ENCODE measurements at places on chromosomes 5 and 9.

DNA sequence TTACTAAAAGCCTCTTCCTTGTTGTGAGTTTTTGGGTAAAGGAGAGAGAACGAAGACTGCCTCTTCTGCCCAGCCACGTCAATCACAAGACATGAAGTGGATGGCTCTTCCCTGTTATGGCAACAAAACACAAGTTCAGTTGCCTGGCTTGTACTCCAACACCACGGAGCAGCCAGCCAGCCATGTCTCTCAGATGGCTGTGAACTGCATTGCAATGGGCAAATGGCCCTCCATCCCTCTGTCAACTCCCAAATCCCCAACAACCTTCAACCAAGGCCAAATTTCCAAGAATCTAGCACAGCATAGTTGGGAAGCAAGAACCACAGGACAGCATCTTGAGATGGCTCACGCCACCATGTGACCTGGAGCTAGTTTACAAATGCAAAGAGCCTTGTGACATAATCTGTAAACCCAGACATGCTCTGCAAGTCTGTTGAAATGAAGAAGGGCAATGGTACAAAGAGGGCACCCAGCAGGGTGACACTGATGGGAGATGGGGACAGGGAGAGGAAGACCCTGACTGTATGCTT is 53.9 kb downstream of the ZNF366 start:
- DNase-seq: no peak

DNA sequence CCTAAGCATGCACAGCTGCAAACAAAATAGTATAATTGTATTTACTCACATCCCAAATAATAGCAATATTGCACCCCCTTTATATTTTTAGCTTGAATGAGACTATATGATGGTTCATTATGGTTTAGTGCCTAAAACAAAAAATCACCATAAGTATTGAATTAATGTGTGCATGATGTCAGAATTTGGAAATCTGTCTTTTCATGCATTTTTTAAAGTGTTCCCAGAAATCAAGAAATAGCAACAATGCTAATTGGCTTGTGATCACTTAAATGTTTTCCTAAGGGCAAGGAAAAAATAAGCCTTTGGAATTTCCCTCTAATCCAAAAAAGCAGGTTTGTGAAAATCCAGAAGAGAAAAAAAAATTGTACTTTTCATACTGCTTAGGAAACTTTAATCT is 50.9 kb upstream of the ITGA2 start:
- no peak for DNase-seq

- no peak for DNase-seq
Measured at GRCh38 chr5:114419959-114420358, 58.1 kb downstream of the KCNN2 start.

DNA sequence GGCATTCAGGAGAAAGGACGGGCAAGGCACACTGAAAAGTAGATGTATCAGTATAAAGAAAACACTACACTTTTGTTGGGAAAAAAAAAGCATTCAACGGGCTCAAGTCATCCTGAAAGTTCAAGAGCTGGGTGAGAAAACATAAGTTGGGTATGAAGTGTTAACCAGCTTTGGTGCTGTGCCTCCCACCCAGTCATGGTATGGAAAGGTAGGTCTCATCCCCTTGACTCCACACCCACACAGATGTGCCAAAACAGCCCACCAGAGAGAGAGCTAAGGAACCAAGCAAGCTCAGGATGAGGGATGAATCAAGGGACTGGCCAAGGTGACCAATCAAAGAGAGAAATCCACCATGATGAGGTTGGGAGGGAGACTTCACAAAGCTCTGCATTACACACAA is 54.7 kb downstream of the ESM1 start:
- no peak for DNase-seq

- DNase-seq: no peak
Measured at GRCh38 chr5:61254969-61255555, 77.0 kb upstream of the ZSWIM6 start.

- no peak for DNase-seq
Measured at GRCh38 chr9:81391457-81391825, 297.9 kb downstream of the TLE1 start.

DNA sequence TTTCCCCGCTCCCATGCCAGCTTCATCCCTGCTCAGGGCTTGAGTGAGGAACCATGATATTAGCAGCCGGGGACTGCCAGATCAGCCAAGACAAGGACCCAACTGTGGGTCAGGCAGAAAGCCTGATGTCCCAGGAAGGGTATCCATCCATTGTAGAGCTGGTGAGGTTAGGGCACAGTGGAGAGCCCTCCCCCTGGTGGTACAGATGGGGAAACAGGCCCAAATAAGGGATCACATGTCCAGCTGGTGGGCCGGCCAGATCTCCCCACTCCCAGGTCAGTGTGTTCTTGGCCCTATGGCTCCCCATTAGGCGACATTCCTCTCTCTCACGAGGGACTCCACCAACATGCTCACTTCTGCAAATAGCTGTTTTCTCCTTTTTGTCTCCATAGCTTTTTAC is 9.0 kb downstream of the CDX1 start:
- DNase-seq: no peak

GRCh38 chr9:121527371-121527770 is 27.7 kb upstream of the GGTA1 start:
- no peak for DNase-seq

DNA sequence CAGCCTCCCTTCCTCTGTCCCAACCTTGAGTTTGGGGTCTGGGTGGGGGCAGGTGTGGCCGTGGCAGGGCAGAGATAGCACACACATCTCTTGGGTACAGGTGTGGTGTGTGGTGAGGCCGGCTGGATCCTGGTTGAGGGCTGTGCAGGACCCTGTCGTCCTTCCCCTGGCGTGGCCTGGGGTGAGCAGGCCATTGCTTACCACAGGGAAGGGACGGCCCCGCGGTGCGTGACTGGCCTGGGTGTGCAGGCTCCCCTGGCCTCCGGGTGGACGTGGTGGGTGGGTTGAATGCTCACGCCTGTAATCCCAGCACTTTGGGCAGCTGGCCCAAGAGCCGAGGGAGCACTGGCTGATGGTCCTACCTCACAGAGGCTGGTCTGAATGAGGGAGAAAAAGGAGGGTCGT is 1.2 kb downstream of the ARRDC1 start:
- DNase-seq: no peak

DNA sequence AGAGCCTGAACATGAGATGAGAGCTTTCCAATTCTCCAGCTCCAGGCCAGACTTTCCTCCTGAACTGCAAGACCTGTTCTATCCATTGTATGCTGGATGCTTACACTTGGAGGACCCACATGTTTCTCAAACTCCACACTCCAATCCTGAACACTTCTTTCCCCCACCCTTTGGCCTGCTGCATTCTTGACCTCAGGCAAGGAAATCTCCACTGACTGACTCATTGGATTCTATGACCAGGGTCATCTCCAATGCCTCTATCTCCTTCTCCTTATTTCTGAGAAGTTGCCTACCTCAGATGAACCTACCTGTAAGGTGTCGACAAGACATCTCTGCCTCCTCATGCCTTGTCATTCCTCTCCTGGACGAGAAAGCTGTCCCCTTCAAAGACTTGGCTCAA is 153.6 kb downstream of the CRB2 start:
- no peak for DNase-seq

DNA sequence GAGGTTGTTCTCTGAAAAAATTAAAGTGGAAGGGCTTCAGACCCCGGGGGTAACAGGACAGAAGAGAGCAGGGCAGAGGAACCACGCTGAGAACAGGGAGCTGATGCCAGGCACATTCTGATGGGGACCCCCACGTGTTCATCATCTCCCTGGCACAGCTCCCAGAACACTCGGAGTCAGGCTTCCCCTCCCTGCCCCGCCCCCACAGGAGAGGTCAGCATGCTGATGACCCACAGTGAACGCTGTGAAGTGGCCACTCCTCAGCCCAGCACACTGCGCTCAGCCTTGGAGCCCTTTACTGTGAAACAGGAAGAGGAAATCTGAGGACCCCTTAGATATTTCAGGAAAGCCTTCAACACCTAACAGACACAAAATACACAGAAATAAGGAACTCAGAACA is 16.4 kb downstream of the RETREG1 start:
- no peak for DNase-seq

GRCh38 chr5:172447646-172448365 is 6.5 kb downstream of the SH3PXD2B start:
- DNase-seq: no peak

- no peak for DNase-seq
Measured at GRCh38 chr5:14967166-14967565, 95.6 kb upstream of the ANKH start.

DNA sequence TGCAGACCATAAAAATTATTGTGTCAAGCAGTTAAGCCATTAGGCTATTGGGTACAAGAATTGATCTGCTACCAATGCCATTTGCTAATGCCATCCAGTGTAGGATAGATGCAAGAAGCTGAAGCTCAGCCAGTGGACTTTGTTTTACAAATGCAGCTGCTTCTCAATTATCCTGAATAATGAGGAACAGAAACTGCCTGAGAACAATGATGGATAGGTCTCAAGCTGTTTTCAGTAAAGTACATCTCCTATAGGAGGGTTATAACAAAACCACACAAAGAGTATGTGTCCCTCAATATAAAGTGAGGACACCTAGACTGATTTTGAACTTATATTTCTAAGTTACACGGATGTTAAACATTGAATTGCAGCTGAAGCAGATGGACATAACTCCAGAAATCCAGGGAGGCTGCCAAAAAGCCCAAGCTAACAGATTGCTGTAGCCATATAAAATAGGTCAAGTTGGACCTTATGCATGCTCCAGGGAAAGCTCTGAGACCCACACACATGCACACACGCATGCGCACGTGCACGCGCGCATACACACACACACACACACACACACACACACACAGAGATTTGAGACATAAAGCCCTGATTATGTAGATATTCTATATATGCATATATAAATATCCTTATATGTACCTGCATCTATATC is 482.7 kb upstream of the CD180 start:
- DNase-seq: no peak

DNA sequence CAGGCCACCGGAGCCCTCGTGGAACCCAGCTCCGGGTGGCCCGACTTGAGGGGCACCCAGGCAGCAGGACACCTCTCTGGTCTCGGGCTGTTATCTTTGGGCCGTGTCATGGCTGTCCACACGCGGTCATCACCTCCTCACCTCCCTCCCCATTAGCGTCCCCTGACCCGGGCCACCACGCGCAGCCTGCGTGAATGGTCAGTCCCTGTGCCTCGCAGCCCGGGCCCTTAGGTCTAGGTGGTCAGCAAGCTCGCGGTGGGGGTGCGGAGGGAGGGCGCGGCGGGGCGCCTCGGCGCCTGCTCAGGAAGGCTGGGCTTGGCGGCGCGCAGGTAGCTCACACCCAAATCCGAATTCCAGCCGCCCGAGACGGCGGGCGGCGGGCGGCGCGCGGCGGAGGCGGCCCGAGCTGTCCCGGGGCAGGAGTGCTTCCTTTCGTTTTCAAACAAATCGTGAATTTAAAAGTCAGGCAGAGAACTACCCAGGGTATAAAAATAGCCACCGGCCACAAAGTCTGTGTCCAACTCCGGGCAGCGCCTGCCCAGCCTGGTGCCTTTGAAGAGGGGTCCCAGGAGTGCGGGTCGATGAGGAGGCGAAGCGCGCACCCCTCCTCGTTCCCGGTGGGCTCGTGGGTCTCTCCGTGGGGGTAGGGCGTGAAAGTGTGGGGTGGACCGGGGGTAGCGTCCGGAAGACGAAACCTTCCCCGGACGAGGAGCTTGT is 1.0 kb upstream of the RXRA start:
- peak; percentile 58 for DNase-seq

DNA sequence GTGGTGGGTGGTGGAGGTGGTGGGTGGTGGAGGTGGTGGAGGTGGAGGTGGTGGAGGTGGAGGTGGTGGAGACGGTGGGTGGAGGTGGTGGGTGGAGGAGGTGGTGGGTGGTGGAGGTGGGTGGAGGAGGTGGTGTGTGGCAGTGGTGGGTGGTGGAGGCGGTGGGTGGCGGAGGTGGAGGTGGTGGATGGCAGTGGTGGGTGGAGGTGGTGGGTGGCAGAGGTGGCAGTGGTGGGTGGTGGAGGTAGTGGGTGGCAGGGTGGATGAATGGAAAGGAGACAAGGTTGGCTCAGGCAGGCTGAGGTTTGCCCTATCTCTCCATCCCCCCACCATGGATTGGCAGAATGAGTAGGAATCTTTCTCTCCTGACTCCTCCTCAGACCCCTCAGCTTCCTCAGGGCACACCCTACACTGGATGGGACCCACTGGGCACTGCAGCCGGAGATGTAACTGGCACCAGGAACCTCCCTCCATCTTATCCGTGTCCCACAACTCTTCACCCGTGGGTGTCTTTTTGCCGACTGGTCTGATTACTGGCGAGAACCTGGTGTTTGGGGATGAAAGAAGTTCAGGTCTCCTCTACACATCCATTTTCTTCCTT is 166.3 kb downstream of the C9orf50 start:
- DNase-seq: no peak

- DNase-seq: no peak
Measured at GRCh38 chr5:64654561-64654938, 35.8 kb upstream of the SHISAL2B start.

DNA sequence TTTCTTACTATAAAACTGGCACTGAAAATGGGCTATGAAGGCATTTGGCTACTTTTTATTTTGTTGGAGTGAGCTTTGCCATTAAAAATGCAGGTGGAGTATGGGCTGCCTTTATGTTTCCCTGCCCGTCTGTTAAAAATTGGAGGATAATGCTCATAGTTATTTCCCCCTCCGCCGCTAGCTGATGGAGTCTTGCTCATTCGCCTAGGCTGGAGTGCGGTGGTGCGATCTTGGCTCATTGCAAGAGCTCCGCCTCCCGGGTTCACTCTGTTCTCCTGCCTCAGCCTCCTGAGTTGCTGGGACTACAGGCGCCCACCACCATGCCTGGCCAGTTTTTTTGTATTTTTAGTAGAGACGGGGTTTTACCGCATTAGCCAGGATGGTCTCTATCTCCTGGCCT is 8.6 kb downstream of the G3BP1 start:
- no peak for DNase-seq

DNA sequence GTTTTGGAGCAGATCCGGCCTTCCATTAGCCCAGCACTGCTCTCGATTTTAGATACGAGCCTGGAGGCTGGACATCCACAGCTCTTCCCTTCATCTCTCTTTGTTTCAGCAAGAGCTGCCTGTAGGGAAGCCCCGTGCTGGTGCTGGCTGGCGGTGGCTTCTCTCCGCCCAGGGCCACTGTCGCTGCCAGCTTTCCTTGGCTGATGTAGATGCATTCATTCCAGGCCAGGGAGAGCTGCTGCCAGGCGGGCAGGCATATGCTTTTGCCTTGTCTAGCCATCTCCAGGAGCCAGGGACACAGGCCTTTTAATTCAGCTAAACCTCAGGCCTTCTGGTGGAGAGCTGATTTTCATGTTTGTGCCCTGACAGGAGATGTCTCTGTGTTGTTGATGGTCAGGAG is 409.3 kb upstream of the CLINT1 start:
- DNase-seq: no peak

GRCh38 chr5:37490931-37491330 is 111.8 kb downstream of the WDR70 start:
- no peak for DNase-seq

GRCh38 chr9:136868644-136869043 is 2.5 kb upstream of the EDF1 start:
- DNase-seq: no peak

Data from fibroblast of the aortic adventitia (primary cell).